GDM1 (cell line): ENCODE measurements at places on chromosomes 16 and 17.

- no peak for DNase-seq
Observed at GRCh38 chr17:50863221-50863843, 2.8 kb downstream of the TOB1 start.

DNA sequence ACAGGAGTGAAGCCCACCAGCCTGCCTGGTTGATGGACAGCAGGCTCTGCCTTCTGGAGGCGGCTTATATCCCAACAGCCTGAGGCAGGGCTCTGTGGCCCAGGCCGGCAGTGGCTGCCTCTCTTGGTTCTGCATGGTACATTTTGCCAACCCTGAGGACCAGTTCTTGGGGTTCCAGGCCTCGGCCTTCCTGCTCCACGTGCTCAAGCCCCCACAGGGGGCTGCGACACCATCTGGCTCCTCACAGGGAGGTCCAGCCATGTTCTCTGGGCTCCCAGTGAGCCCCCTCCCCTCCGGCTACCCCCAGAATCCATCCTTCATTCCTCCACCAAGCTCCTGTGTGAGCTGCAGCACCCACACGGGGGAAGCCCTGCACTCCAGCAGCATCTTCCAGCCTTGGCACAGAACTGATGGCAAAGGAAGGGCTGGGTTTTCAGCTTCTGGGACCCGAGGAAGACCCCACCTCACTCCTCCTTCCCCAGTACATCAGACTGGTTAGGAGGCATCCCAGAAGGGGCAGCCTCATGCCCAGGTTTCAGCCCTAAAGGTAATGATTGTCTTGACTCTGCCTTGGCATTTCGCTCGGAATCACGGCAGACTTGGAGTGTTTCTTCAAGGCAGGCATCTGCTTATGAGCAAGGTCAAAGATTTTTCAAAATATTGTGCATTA lies 231.2 kb downstream of the CPPED1 start:
- no peak for DNase-seq

GRCh38 chr17:37259030-37259735 lies 116.6 kb upstream of the C17orf78 start:
- DNase-seq: no peak

GRCh38 chr16:24990803-24991202 lies 24.4 kb downstream of the ARHGAP17 start:
- no peak for DNase-seq

DNA sequence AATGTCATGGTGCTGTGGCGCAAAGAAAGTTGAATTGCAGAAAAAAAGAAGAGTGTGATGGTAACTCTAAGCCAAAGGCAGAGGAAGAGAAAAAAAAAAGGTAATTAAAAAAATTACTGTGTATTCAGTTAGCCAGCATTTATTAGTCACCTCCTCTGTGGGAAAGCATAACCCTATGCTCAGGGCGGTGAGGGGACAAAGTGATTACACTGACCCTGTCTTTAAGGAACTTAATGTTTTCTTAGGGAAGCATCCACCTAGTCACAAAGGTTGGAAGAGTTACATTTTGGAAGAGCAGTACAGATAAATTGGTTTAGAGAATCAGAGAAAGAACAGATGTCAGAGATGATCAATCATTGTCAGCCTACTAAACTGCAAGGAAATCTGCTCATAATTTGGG lies 410.3 kb downstream of the CDH11 start:
- DNase-seq: no peak

DNA sequence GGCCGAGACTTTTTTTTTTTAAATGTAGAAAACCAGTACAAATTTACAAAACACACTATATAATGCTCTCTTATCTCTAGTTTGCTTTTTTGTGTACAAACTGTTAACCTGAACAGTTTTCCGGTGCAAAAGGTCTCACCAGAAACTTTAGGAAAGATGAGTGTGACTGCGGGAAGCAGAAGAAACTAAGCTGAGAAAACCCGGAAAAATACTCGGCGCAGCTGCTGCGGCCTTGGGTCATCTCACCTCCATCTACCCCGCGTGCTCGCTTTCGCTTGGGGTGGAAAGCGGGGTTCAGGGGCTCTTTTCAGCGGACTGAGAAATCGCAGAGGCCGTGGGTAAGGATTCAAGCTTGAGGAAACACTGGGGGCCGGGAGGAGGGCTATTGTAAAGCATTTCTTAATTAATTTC lies 1.8 kb downstream of the SALL1 start:
- DNase-seq: no peak

GRCh38 chr17:44092051-44092450 lies 21.5 kb downstream of the G6PC3 start:
- DNase-seq: no peak

GRCh38 chr17:16052486-16052885 lies 52.9 kb downstream of the TTC19 start:
- no peak for DNase-seq

DNA sequence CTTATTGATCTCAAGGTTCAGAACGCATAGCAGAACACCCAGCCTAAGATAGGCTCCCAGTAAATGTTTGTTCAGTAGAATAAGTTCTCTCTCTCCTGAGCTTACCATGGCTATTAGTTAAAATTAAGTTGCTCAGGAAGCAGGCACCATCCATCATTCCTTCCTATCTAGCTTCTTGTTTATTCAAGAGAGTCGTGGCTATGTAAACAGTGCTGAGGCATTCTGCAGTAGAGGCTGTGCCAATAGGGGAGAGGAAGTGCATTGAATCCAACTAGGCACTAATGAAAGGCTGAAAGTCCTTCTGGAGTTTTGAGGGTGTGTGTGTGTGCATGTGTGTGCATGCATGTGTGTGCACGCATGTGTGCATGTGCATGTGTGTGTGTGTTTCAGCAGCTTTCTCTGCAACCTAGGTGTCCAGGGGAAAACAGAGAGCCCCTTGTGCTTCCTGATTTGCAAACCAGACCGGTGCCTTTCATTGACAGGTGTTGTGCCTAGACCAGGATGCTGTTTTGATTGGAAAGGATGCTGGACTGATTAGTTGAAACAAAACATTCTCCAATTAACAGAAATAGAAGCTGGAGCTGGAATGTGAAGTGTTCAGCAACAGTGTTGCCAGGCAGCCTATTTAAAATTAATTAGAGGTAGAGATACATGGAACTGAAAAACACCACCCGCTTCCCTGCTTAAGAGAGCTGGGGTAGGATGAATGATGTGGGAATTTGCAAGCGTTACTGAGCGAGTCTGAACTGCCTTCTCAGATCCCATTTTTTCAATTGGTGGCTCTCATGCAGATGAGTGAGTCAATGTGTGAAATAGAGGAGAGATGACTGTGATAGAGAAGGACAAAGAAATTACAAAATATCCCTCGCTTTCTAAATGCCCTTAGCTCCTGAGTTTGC lies 103.3 kb upstream of the CLEC3A start:
- DNase-seq: no peak

DNA sequence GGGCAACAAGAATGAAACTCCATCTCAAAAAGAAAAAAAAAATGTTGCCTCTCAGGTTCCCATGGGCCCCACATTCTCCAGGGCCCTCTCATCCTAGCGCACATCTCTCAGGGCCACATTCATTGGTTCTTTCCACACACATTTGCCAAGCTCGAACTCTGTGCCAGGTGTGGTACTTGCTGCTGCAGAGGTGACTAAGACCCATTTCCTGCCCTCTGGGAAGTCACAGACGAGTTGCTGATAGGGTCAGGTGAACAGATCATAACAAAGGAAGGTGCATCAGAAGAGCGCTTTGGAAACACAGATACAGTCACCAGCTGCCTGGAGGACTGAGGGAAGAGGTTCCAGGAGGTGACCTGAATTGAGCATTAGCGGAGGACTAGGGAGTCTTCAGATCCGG lies 1.0 kb downstream of the GSDMA start:
- DNase-seq: no peak

DNA sequence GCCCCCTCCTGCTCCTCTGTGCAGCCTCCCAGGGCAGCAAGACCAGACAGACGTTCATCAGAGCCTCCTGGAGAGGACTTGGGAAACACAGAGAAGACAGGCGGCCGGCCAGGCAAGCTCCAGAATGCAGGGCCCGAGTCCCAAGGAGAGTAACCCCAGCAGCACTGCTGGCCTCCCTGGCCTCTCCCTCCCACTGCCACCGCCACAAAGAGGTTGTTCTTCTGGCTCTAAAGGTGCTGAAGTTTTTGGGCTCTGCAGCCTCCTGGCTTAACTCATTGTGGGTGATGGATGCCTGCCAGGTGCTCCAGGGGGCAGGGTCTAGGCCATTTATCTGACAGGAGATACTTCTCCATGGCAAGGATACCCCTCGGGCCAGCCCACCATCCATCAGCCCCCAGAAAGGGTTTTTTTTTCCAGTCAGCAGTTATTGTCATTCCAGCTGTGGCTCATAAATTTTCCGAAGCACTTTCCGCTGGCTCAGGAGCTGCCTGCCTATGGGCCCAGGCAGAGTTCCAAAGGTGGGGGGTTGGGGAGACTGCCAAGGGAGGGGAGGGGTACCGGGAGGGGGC lies 32.0 kb upstream of the MRPS23 start:
- DNase-seq: no peak

DNA sequence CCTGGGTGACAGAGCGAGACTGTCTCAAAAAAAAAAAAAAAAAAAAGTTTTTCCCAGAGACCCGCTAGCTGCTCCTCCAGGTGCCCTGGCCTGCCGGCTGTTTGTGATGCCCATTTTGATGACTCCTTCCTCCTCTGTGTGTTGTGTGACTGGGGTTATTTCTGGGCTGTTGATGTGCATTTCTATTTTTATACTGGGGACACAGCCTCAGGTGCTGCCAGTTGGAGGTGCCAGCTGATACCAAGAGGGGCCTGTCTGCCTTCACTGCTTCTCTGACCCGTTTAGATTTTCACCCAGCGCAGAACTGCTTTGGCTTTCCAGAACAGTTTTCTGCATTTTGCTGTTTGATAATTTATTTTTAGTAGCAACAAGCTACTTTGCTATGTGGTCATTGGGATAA lies 6.7 kb downstream of the PLA2G15 start:
- DNase-seq: no peak

GRCh38 chr17:79332011-79332554 lies 257.5 kb downstream of the ENGASE start:
- no peak for DNase-seq

DNA sequence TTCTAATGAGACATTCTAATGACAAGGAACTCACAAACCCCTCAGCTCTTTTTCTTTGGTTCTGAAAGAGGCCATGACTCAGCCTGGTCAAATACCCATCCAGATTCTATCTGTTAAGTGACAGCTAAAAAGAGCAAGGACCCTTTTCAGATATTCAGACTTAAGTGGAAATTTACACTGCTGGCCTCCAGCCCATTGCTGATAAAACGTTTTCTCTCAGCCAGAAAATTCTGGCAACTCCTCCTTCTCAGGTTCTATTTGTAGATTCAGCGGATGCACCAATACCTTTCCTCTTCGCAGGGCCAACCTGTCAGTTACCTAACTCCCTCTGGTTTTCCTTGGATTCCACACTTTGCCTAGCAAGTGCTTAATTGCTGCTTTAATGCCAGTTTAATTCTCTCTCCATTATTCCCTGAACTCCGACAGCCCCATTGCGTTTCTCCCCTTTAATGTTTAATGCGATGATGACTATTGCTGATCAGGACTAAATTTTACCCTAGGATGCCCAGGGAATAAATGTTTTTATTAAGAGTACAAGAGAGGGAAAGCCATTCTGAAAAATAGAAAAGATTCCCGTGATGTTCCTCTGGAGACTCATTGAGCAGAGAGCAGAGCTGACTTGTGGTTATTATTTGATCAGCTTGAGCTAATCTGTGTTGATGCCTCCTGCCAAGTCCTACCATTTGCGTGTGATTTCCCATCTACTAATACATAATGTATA lies 35.9 kb upstream of the TOM1L1 start:
- no peak for DNase-seq

GRCh38 chr16:69465083-69465721 lies 40.8 kb downstream of the CYB5B start:
- no peak for DNase-seq

- no peak for DNase-seq
Observed at GRCh38 chr17:78905541-78905940, 2.5 kb upstream of the CEP295NL start.

DNA sequence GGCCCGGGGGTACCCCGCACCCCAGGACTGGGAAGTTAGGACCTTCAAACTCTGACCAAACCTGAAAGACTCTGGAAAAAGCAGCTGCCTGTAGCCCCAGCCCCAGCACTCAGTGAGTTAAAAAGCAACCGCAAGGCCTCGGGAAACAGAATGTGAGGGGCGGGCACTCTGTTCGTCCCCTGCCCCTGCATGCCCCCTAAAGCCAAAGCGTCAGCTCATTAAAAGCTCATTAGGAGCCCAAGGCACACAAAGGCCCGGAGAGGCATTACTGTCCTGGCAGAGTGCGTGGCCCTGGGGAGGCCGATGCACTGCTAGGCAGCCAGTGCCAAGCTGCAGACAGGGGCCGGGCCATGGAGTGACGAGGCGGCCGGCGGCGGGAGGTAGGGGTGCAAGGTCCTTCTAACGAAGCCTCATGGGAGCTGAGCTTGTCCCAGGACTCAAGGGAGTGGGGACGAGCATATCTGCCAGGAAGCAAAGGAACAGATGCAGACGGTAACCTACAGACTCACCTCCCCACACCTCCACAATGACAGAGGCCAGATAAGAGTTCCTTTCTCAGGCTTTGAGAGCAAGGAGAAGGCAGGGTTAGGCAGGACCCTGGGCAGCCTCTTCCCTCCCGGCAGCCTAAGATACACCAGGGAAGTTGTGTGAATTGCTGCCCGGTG lies 116.8 kb downstream of the ENGASE start:
- DNase-seq: no peak

- DNase-seq: no peak
Observed at GRCh38 chr17:73057196-73057595, 35.3 kb downstream of the SLC39A11 start.

- DNase-seq: no peak
Observed at GRCh38 chr17:58339755-58340404, 11.3 kb upstream of the TSPOAP1 start.
